Parietal lobe (tissue), 2 donors: ENCODE measurements at places on chromosomes 5 and 9. TPM values are rescaled to one million over a fixed set of nuclear protein-coding genes. Genes with fewer than 3 reads are reported as not detected.

C1QTNF3 gene
- 30.4 TPM for total RNA-seq

TNFAIP8 gene
- total RNA-seq = 3.1 TPM

GARNL3 gene
- total RNA-seq = 138 TPM

TMEM8B gene
- total RNA-seq = 12.5 TPM

SLC27A6 gene
- total RNA-seq = 0.94 TPM

SLC25A2 gene
- 0.63 TPM for total RNA-seq

PLAC8L1 gene
- not detected for total RNA-seq

DMRT3 gene
- not detected for total RNA-seq

FAXDC2 gene
- total RNA-seq = 14.7 TPM

SLC4A9 gene
- total RNA-seq = not detected

LECT2 gene
- not detected for total RNA-seq

SHOC1 gene
- total RNA-seq = not detected

DMGDH gene
- 3.1 TPM for total RNA-seq

LCN2 gene
- not detected for total RNA-seq

BRD8 gene
- 95.8 TPM for total RNA-seq

LVRN gene
- 7.5 TPM for total RNA-seq

IRX4 gene
- not detected for total RNA-seq
